ENCODE measurements at places on chromosomes 3 and 15. TPM values are rescaled to one million over a fixed set of nuclear protein-coding genes. Genes with fewer than 3 reads are reported as not detected.

GRCh38 chr15:98684436-98684835 is 36.1 kb downstream of the IGF1R start:
- H3K4me1 ChIP-seq, result peaks cover 23% of the 10 kb centered on the region
- no peaks in the 10 kb centered on the region for H3K27me3 ChIP-seq
- H3K27ac ChIP-seq, result no peak overlapping the region
- no peak overlapping the region for H3K4me3 ChIP-seq
- DNase-seq, result no peak

The CCDC39 gene
- total RNA-seq, result 3.3 TPM

The CD200 gene
- 41.5 TPM for total RNA-seq

GRCh38 chr15:60788692-60789103 is 309.8 kb upstream of the ICE2 start:
- no peak overlapping the region for H3K27ac ChIP-seq
- no peak overlapping the region for H3K4me3 ChIP-seq
- no peaks in the 10 kb centered on the region for H3K27me3 ChIP-seq
- no peak for DNase-seq
- no peaks in the 10 kb centered on the region for H3K4me1 ChIP-seq
- no peaks in the 10 kb centered on the region for H3K36me3 ChIP-seq

The FANCD2OS gene
- not detected for total RNA-seq

- peaks cover 6% of the 10 kb centered on the region for H3K4me1 ChIP-seq
- peak; percentile 23 for DNase-seq
- no peak overlapping the region for H3K27ac ChIP-seq
- no peaks in the 10 kb centered on the region for H3K27me3 ChIP-seq
- no peaks in the 10 kb centered on the region for H3K36me3 ChIP-seq
Measured at GRCh38 chr3:100089812-100090668, 24.3 kb downstream of the FILIP1L start.

The GPR176 gene
- 20.6 TPM for total RNA-seq

GRCh38 chr3:122974764-122975162 is 52.8 kb downstream of the SEMA5B start:
- no peak overlapping the region for H3K4me3 ChIP-seq
- H3K27ac ChIP-seq, result no peak overlapping the region
- DNase-seq, result no peak

DNA sequence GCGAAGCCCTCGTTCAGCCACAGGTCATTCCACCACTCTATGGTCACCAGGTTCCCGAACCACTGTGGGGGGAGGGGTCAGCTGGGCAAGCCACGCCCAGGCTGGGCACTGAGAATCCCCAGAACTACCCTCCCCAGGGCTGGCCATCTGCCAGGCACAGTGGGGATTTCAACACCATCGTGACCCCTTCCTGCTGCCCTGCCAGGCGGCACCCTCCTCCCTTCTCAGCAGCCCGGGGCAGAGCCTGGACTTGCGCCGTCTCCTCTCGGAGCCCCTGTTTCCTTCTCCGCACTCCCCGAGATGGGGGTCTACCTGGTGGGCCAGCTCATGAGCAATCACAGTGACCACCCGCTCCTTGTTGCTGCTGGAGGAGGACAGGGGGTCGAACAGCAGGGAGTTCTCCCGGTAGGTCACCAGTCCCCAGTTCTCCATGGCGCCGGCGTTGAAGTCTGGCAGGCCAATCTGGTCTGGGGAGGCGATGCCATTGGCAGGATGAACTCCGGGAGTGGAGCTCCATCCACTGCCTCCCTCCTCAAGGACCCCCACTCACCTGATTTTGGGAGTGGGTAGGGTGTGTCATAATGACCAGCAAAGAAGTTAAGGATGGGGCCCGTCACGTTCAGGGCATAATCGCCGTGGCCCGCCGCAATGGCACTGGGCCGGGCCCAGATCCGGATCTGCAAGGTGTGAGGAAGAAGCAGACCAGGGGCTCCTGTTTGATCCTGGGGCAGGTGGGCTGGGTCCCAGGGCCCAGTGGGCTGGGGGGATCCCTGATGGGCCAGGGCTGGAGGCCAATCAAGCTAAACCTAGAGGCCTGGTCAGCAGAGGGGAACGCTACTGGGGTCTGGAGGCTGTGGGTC is 10.5 kb downstream of the ANPEP start:
- H3K36me3 ChIP-seq, result no peaks in the 10 kb centered on the region
- no peak overlapping the region for H3K27ac ChIP-seq
- no peak for DNase-seq
- peaks cover 8% of the 10 kb centered on the region for H3K4me1 ChIP-seq
- H3K27me3 ChIP-seq, result no peaks in the 10 kb centered on the region

Data from neural progenitor cell (in vitro differentiated cells).